A375 (cell line): ENCODE measurements at places on chromosomes 5 and 9. TPM values are rescaled to one million over a fixed set of nuclear protein-coding genes. Genes with fewer than 3 reads are reported as not detected.

PARP8 gene
- total RNA-seq = 18.1 and 19.8 TPM in 2 replicates

PCDHA10 gene
- 1.5 and 1.8 TPM in 2 replicates for total RNA-seq

TEK gene
- 0.16 and 0.30 TPM in 2 replicates for total RNA-seq

CDC23 gene
- 23.9 and 28.7 TPM in 2 replicates for total RNA-seq

TMOD1 gene
- 0.04 TPM in 1 of 2 replicates, not detected in the other for total RNA-seq

CNTNAP3B gene
- 52.9 and 53.8 TPM in 2 replicates for total RNA-seq

LRRC19 gene
- not detected in 2 replicates for total RNA-seq
